Bronchial epithelial cell (primary cell): ENCODE measurements at places on chromosomes 4 and X. TPM values are rescaled to one million over a fixed set of nuclear protein-coding genes. Genes with fewer than 3 reads are reported as not detected.
A peak's percentile ranks its signal among the peaks of the same experiment; 100 is the strongest.

The TLL1 gene
- 0.13 and 0.53 TPM in 2 replicates for total RNA-seq

The F8A1 gene
- 0.64 and 0.79 TPM in 2 replicates for total RNA-seq

The PARM1 gene
- 0.13 TPM in 1 of 2 replicates, not detected in the other for total RNA-seq

The CACNA1F gene
- under 0.01 TPM in 2 replicates for total RNA-seq

The GPAT3 gene
- total RNA-seq = 4.5 and 13.7 TPM in 2 replicates

The NUDT6 gene
- 2.7 and 3.9 TPM in 2 replicates for total RNA-seq

The LGI2 gene
- total RNA-seq = not detected in 2 replicates

The NLRP2B gene
- total RNA-seq = not detected in 2 replicates

The GRID2 gene
- total RNA-seq = not detected in 2 replicates

The FHDC1 gene
- total RNA-seq = 0.53 and 2.4 TPM in 2 replicates

DNA sequence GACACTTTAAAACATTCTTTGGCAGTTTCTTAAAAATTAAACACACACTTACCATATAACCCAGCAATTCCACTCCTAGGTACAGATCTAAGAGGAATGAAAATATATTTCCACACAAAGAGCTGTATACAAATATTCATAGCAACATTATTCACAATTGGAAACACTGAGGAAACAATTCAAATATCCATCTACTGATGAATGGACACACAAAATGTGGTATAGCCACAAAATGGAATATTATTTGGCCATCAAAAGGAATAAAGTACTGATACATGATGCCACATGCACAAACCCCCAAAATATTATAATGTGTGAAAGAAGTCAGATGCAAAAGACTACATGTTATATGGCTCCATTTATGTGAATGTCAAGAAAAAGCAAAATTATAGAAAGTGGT is 70.9 kb downstream of the HS6ST2 start:
- no peak for DNase-seq

GRCh38 chr4:25861280-25861950 is 1.4 kb downstream of the SEL1L3 start:
- DNase-seq = peak; percentile 82

- no peak for DNase-seq
These were observed 845 bp downstream of the ZAR1 start for GRCh38 chr4:48490680-48491513.

DNA sequence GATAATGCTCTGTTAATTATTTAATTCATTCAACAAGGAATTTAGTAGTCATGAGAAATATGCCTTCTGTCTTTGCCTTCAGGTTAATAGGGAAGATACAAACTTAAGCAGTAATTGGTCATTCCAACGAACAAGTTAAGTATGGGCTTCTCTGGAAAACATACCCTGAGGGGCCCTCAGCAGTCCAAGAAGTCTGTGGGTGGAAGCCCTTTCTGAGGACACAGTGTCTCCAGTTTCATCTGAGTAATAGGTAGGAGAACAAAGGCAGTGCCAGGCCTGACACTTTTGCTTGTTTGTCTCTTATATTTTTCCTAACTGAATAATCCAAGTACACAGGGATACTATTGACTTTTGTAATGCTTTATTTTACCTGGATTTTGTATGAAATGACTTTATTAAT is 262.5 kb downstream of the FBXW7 start:
- DNase-seq = peak; percentile 87

- peak; percentile 8 for DNase-seq
These were observed 107.2 kb upstream of the KIT start for GRCh38 chr4:54550395-54551171.

DNA sequence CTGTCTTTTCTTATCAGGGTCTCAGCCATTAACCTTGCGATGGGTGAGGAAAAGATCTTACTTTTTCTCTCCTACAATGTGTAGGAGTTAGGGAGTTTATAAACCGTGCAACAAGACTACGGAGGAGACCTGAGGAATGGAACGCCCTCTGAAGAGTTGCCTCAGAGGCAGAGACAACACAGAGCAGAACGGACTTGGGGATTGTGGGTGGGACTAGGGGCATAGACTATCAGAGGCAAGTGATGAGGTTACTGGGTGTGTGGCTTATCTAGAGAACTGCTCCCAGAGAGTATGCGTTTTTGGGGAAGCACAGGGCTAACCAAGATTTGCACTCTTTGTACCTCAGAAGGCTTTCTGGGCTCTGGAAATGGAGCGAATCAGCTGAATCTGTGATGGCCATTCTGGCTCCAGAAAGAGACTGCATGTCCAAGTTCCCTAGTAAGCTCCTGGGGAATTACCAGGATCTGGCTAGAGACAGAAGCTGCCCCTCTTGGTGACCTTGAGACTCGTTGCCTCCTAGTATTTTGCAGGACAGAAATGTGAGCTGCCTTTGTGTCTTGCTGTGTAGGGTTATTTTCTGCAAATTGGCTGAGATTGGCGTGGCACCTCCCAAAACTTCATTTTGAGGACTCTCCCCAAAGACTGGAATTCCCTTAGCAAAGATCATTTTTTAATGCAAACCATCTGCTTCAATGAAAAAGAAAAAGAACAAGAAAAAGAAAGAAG is 118.9 kb downstream of the ARSF start:
- no peak for DNase-seq

- peak; percentile 88 for DNase-seq
These were observed 202.8 kb downstream of the SHROOM3 start for GRCh38 chr4:76637712-76638361.

GRCh38 chrX:38249965-38250364 is 29.3 kb upstream of the SRPX start:
- DNase-seq = no peak

- DNase-seq = no peak
These were observed 580.6 kb downstream of the EPHA5 start for GRCh38 chr4:65089666-65090065.

DNA sequence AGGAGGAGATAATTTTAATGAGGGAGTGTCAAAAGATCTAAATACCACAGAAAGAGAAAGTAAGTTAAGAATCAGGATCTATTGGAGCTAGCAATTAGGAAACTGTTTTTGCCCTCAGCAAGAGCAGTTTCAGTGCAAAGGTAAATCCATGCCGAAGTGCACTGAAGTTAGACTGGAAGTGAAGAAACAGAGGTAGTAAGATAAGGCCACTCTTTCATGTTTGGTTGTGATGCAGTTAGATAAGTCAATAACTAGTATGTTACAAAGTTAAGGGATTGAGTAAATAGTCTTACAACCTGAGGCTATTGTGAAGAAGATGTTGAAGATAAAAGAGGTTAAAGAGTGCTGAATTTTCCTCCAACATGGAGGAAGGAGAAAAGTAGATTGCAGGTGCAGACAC is 46.7 kb upstream of the UCP1 start:
- DNase-seq = no peak

GRCh38 chr4:86432559-86433134 is 72.8 kb upstream of the MAPK10 start:
- no peak for DNase-seq

- no peak for DNase-seq
These were observed 245.5 kb downstream of the ANK2 start for GRCh38 chr4:113294908-113295307.

DNA sequence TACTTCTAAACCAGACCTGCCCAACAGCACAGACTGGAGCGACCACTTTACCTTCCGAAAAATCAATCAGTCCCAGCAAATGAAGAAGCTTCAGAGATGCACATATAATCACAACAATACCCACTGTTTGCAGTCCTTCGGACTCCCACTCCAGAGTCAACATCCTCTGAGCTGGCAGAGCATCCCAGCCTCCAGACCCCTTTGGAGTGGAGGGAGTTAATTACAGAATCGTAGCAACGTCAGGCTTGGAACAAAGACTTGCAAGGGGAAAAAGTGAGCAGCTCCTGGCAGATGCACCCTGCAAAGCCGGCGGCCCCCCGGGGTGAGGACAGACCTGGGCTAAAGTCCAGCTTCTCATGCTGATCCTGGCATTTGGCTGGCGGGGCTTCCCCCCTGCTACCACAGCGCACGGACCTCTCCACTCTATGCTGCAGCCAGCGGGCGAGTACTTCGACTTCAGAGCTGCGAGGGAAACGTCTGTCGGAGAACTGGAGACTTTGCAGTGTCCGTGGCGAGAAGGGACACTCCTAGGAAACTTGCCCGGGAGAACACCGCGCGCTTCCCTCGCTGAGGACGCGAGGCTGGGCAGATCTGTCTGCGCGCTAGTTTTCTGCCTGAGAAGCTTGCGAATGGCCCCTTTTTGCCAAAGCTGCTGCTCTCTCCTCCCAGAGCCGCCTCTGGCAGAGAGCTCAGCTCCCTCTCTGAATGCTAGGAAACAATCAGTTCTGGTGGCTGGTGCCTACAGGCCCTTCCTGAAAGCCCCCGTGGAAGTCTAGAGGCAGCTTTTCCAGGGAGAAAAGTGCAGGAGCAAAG is 283.7 kb downstream of the PACRGL start:
- DNase-seq = no peak

DNA sequence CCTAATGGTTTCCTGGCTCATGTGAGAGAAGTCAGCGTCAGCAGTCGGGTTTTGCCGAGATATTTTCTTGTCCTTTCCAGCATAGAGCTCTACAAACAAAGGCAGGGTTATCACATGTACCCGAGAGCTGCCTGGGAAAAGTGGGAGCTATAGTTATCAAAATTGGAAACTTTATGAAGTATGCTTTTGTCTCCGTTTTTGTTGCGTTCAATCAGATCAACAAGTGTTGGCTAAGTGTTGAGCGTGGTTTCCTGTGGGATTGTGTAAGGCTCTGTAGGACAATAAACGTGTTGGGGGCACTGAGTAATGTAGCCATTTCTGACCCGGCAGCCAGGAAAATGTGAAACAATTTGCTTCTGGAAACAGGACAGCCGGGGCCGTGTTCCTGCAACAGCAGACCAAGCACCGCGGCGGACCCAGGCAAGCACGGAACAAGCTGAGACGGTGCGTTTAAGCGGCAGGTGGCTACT is at the start of gene BMX:
TSS of gene BMX (plus strand) at position 311 of the 470 bp plus-strand sequence. CDS start 7,547 bp downstream, outside the sequence.
- DNase-seq = no peak

DNA sequence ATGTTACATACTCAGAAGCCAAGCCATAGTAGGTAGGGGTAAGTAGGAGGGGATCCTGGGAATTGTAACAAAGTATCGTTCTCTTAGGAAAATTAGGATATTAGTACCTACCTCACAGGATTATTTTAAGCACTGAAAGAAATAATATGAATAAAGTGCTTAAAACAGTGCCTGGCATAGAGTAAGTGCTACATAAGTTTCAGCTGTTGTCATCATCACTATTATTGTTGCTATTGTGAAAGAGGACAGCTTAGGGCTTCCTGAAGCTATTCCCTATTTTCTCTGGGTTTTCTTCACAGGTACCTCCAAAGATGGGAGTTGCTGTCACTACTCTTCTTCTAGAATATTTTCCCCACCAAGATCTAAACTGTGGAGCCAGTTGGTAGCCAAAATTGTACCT is 443.7 kb upstream of the FGF16 start:
- DNase-seq = no peak

DNA sequence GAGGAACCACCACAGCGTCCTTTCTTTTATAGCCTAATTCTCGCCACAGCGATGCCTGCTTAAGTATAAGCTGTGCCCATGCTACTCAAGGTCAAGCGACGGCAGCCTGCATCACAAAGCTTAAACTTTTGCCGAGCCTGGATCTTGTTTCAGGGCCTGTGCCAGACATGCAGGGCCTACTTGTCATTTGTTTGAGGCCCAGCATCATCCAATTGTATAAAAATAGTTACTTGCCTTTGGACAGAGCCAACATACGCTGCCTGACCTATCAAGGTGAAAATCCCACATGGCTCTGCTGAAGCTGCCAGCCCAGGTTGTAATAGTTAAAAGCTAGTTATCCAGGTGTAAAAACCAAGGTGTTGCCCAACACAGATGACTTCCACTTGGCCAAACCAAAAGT is 107.1 kb downstream of the TMEM131L start:
- no peak for DNase-seq

DNA sequence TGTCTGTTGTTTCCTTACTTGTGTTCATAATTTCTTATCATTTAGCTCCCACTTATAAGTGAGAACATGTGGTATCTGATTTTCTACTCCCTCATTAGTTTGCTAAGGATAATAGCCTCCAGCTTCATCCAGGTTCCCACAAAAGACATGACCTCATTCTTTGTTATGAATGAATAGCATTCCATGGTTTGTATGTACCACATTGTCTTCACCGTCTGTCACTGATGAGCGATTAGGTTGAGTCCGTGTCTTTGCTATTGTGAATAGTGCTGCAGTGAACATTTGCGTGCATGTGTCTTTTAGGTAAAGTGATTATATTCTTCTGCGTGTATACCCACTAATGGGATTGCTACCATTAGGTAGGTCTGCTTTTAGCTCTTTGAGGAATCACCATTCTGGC is 624.3 kb upstream of the EPHA5 start:
- DNase-seq = peak; percentile 65

DNA sequence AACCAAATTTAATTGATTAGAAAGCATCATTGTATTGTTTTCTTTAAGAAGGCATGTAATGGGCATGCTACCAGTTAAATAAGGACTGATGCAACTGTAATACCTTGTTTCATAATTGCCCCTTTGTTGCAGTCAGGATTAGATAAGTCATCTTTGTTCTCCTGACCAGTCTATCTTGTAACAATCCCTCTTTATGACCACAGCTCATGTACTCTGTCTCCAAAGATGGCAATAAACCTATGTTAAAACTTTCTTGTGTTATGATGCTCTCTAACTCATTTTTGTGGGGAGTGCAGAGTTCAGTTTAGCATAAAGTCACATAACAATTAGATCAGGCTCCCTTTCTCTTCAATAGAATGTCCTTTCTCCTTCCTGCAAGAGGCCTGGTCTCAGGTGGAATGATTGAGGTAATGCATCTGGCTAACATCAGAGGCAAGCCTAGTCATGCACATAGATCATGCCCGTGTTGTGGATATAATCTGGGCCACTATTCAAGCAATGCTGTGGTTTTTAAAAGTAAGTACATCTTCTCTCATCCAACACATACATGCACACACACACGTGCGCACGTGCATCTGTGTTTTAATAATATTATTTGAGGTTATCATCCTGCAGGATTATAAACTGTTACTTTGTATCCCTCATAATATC is 45.6 kb downstream of the TMEM154 start:
- DNase-seq = peak; percentile 88

DNA sequence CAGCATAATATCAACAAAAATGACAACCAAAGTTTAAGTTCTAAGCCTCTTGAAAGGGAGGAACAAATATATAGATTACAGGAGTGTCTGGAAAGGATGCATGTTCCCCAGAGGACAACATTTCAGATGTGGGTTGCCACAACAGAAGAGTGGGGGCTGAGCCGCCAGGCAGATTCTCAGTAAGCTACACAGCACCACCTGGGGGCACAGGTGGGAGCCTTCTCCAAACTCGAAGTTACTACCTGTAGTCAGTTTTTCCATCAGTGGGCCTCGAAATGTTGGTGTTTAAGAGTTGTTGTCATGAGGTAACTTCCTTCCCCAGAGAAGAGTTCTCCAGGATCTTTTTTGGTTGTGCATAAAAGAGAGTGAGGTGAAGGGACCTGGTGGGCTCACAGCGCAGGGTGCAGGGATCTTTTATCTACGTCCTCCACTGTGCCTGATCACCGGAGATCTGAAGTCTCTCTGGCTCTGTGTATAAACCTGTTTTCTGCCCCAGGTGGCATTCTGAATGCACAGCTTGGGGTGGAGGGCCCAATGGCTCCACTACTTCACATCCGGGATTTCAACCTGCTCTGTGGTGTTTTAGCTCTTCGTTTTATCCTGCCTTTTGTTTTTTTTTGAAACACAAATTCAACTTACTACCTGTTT is 58.4 kb upstream of the STS start:
- no peak for DNase-seq

GRCh38 chr4:75821966-75822365 is 80.3 kb downstream of the PPEF2 start:
- peak; percentile 24 for DNase-seq

- no peak for DNase-seq
These were observed 11.8 kb upstream of the RTL5 start for GRCh38 chrX:72143609-72143907.
